Midbrain (tissue), 1 donor: ENCODE measurements at places on chromosomes 7 and 10.

- DNase-seq = peak; percentile 20
Observed at GRCh38 chr10:92238586-92239098, 52.2 kb downstream of the CPEB3 start.

DNA sequence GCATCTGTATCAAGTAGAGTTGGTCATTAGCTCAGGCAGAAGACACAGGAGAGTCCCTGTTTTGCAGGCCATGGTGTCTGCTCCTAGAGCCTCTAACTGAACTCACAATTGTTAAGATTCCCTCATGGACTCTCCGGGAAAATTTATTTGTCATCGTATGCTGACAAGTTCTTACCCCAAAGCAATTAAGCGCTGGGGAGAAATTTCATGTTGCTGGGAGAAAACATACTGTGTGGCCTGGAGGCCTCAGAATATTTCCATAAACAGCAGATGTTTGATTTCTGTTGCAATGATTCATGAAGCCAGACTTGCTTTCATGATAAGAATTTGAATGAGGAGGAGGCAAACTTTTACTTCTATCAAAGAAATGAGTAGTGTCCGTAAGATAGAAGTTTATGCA, 583.2 kb downstream of the GATA3 start:
- no peak for DNase-seq

GRCh38 chr10:8776926-8777622, 722.6 kb downstream of the GATA3 start:
- no peak for DNase-seq

DNA sequence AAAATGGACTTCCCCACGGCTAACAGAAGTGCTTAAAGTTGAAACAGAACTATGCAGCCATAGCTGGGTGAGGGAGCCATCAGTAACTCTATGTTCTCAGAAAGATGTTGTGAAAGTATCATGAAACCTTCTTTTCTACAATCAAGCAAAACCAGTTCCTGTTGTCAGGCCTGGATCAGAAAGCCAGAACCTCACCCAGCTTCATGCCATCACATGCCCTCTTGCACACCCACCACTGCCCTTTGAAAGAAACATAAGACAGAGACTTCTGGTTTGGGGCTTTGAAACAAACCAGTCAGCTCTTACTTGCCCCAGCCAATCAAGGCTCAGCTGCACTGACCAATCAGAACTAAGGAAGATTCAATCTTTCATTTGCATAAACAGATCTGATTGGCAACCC, 230.8 kb upstream of the FERD3L start:
- no peak for DNase-seq

GRCh38 chr7:31896925-31897324, 173.3 kb downstream of the PDE1C start:
- no peak for DNase-seq

GRCh38 chr10:93666030-93666429, 36.4 kb downstream of the FRA10AC1 start:
- DNase-seq = no peak
